ENCODE measurements at places on chromosomes 4 and X. TPM values are rescaled to one million over a fixed set of nuclear protein-coding genes. Genes with fewer than 3 reads are reported as not detected.

- DNase-seq: no peak
Observed at GRCh38 chrX:44147130-44147529, 173.9 kb upstream of the NDP start.

- DNase-seq: no peak
Observed at GRCh38 chr4:114603497-114603896, 4.9 kb downstream of the UGT8 start.

DNA sequence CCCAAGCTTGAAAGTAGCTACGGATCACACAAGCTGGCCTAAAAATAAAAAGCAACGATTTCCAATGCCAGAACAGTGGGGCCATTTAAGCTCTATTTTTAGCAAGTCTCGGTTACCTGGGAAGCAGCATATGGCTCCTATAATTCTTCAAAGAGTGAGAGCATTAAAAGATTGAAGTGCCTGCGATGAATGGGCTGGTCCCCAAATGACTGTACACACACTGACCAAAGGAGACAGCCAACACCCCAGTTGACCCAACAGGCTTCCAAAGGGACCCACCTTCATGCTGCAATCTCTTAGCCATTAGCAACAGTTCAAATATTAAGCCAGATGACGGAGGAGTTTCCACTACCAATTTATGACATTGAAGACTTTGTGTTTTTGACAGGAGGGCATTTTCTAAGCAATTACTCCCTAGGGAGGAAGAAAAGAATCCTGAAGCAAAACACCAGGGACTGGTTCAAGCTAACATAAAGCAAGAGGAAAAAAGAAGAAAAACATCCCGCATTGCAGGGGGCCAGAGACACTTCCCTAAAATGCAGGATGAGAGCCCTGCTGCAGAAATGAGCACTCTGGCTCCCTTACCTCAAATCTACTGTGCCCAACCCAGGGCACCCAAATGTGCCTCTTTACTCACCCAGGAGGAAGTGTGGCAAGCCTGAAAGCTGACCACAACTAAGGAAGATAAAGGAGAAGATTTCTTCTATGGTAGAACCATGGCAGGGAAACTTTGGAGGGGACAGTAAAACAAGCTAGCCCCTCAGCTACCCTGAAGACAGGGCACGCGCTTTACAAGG, 21.6 kb downstream of the SH3KBP1 start:
- no peak for DNase-seq

DNA sequence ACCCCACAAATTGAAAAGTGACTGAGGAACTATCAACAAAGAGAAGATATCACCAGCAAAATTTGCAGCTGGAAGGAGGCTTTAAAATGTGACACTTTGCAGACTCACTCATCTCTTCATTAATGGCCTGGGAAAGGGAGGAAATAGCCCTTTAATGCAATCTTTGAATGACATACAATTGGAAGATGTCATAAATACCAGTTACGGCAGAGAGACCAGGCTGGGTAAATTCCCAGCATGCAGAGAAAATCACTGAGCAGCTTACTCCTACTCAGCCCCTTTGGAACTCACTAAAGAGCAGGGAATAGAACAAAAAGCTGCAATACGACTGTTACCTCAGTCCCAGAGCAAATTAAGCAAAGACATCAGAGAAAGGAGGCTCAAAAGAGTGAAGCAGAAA, 238.9 kb downstream of the HS3ST1 start:
- DNase-seq: no peak

GRCh38 chrX:11504234-11504633, 161.5 kb downstream of the ARHGAP6 start:
- no peak for DNase-seq

DNA sequence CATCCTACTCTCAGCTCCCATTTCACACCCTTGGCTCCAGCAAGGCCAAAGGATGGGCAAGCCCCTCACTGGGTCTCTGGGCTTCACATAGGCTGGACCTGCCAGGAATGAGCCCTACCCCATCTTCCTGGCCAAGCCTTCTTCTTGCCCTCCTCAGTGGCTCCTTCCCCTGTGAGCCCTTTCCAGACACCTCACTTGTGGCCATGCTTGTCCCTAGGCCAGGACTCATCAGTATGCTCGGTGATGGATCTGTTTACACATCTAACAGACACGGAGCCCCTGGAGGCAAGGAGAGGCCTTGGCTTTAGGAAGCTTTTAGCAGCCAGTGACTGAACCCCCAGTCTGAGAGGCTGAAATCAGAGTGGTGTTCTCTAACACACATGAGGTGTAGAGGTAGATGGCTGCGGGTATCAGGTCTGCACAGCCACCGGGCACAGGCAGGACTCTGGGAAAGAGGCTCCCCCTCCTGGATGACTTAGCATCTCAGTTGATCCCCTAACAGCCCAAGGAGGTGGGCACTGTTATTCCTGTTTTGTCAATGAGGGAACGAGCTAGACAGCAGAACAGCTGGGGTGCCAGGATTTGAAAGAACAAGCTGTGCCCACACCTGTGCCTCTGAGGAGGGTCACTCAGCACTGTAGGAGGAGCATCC, 44.8 kb downstream of the PPP2R2C start:
- no peak for DNase-seq

DNA sequence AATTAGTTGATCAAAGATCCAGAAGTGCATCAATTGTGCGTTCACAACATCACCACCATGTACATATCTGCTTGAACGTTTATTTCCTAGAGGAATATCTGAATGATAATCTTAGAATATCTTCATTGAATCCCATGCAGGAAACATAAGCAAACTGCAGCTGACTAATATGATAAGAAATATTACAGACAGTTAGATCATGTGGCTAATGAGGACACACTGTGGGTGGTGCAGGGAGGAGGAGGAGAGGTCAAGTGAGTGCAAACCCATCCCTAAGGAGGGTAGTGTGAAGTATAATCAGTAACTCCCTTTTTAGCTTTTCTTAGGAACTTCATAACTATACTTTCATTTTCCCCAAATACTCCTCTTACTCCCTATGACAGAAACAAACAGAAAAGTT, 58.3 kb upstream of the HPGD start:
- no peak for DNase-seq

- DNase-seq: no peak
Observed at GRCh38 chrX:11431786-11432185, 138.6 kb downstream of the AMELX start.

DNA sequence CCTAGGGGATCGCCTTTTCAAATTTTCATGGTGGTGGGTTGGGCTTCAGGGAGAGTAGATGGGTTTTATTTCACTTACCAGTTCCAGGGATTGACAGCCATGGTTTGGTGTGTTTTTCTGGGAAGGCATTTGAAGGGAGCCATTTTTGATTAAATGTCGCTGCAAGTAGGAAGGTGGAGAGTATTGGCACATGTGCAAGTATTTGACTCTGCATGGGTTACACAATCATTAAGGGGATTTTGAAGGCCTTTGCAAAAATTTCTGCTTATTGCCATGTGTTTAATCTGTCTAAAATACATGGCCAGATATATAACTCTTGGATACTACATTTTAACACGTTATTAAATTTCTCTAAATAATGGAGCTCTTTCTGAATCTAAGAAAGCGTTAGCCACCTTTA, 55.1 kb downstream of the GPAT3 start:
- DNase-seq: no peak

DNA sequence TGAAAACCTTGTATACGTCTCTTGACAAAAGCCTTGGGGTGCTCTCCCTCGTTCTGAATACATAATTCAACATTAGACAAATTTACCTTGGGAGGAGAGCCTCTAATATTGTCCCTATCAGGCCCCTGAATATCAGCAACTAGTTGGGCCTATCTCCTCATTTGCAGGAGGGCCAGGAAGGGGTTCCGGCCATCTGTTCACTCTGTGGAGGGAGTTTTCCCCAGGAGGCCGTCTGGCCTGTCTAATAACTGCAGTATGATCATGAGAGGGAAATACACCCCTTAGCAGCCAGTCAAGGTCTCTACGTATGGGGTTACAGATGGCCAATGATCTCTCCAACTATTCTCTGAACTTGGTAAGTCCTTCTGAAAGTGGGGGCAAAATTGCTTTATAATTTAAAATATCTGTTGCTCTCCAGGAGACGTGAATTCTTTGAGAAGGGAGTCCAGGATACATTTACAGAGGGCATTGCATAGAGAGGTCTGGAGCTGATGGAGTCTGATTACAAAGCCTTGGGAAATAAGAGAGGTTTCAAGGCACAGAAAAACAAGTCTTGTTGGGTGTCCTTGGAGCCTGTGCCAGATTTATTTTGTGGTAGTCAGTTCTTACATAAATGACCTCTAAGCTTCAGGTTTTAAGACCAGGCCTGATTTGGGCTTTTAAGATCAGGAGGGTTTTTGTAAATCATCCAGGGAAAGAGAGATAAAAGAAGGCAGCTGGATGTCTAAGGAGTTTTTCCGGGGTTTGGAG, 48.2 kb upstream of the UXT start:
- no peak for DNase-seq

GRCh38 chrX:9569876-9570301, 105.0 kb downstream of the TBL1X start:
- DNase-seq: no peak

DNA sequence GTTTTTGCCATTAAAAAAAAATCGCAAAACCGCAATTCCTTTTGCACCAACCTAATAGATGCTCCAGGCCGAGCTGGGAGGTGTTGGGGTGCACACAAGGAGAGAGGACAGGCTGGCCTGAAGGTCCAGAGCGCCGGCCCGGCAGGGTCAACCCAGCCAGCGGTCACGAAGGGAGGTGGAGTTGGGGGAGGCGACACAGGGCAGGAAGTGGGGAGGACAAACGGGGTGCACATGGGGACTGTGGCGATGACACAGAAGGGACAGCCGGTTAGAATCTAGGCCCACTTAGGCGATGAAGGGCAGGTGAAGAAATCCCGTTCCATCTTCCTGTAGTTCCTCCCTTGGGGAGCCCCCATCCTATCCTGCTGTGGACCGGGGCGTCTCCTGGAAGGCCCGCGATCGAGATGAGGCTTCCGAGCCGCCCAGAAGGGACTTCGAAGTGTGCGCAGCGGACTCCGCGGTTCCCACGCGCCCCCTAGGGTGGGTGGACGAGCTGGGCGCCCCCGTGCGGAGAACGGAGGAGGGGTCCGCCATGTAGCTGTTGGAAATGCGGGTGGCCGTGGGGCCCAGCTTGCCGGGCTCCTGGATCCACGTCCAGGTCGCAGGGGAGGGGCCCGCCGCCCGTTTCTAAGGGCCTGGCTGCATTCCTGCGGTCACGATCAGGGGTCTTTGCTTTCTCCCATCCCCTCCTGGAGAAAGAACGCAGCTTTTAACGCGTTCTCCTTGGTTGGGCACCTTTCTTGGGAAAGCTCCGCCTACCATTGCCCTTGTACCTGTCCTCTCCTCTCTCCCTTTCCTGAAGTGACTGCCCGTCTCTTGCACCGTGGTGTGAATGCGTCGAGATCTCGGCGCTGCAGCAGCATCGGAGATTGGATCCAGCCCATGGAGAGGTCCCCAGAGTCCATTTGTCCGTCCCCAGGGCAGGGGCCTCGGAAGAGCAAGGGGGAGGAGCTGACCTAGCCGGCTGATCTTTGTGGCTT, 17.0 kb upstream of the HPF1 start:
- DNase-seq: no peak

- no peak for DNase-seq
Observed at GRCh38 chrX:24025741-24026403, 1.1 kb downstream of the KLHL15 start.

GRCh38 chrX:121579016-121579760, 531.8 kb downstream of the GLUD2 start:
- DNase-seq: no peak

DNA sequence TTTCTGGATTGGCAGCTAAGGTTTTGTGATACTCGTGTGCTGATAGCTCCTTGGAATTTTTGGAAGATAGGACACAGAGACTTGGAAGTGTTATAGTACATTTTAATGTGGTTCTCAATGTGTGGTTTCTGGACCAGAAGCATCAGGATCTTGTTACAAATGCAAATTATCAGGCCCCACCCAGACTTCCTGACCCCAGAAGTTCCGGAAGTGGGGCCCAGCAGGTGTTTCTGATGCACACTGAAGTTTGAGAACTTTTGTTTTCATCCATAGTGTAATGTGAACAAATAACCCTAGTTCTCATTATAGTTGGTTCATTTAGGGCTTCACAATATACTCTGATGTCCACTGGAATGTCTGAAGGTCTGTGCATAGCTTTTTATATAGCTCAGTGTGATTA, 49.6 kb downstream of the LAMP2 start:
- DNase-seq: no peak

DNA sequence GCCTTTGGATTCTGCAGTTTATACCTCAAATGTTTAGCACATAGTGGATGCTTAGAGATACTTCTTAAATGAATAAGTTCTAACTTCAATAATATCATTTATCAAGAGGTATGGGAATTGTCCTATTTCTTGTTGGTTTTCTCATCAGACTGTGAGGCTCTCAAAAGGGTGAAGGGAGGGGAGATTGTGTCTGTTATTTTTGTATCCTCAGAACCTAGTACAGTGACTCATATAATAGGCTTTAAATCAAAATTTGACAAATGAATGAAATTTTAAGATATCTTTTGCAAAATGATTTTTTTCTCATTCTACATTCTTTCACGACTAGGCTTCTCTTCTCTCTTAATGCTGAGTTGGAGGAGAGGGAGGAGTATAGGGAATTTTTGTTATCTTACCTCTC, 89.5 kb downstream of the KDR start:
- DNase-seq: no peak

DNA sequence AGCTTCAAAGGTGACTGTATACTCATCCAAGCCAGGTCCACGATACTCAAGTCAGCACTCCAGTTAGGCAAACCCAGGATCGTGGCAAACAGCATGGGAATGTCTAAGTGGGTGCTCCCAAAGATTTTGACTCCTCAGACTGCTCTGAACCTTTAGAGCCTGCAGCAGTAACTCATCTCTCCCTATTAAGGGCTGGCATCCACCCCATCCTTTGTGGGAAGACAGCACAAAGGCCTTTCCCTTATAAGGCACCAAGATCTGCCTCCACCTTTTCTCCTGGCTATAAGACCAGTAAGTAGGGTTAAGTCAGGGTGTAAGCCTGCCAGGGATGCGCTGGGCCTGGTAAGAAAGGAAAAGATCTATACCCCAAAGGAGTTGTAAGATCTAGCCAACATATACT, 23.6 kb upstream of the SLC25A43 start:
- no peak for DNase-seq

DNA sequence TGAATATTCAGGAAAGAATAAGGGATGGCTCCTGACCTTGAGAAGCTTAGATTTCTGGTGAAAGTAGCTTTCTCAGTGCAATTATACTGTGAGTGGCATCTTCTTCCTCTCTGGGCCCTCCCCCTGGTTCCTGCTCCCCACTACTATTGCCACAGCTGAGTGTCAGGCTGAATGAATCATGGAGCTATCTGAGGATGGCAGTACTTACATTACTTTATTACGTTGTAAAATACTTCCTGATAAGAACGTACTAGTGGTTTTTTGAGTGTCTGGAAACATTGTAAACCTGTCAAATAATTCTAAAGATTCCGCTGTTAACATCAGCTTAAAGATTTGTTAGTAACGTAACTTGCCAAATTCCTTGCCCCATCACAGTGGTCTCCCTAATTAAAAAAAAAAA, 36.2 kb downstream of the ARHGAP10 start:
- no peak for DNase-seq

COL4A5 gene
- total RNA-seq: 547 TPM

UGDH gene
- total RNA-seq: 200 TPM

GPAT3 gene
- not detected for total RNA-seq

ATP8A1 gene
- total RNA-seq: 2.4 TPM

Measured in osteocyte (in vitro differentiated cells).